Sigmoid colon (tissue), 7 donors: ENCODE measurements at places on chromosomes 16 and 17. TPM values are rescaled to one million over a fixed set of nuclear protein-coding genes. Genes with fewer than 3 reads are reported as not detected.

The MMP15 gene
- 6.1 TPM for total RNA-seq

The APRT gene
- 78.3 TPM for total RNA-seq

The KRT25 gene
- not detected for total RNA-seq

The COG7 gene
- total RNA-seq: 12.0 TPM

The CDH13 gene
- total RNA-seq: 13.6 TPM

The ACSM3 gene
- total RNA-seq: 22.7 TPM

The AANAT gene
- total RNA-seq: not detected

The MT1H gene
- total RNA-seq: not detected

- DNase-seq: no peak
Observed at GRCh38 chr16:11329071-11329491, 16.2 kb upstream of the RMI2 start.

- DNase-seq: no peak
Observed at GRCh38 chr17:64401941-64402340, 11.3 kb upstream of the PECAM1 start.

DNA sequence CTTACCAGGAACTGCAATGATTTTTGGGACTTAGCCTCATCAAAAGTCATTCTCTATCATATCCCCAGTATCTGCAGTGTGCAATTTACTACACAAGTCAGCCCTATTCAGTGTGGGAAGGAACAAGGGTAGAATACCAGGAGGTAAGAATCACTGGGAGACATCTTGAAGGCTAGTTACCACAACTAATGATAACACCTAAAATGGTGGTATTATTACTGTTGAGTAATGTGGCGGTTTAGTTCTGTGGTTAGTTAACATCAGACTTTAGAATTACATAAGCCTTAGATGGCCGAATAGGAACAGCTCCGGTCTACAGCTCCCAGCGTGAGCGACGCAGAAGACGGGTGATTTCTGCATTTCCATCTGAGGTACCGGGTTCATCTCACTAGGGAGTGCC lies 567.9 kb upstream of the CDH11 start:
- no peak for DNase-seq

- DNase-seq: no peak
Observed at GRCh38 chr16:14057878-14058382, 13.2 kb upstream of the MRTFB start.

DNA sequence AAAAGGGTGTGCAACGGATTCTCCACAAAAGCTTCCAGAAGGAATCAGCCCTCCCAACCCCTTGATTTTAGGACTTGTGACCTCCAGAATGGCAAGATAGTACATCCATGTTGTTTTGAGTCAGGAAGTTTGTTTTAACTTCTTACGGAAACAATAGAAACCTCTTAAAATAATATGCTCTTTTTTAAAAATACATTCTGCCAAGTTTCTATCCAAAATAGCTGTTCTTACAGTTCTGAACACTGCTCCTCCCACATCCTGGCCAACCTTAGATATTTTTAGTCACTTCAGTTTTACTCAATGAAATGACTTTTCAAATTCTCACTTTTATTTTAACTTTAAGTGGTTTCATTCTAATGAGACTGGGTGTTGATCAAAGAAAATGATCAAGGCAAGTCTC lies 156.4 kb downstream of the ZNF18 start:
- no peak for DNase-seq

DNA sequence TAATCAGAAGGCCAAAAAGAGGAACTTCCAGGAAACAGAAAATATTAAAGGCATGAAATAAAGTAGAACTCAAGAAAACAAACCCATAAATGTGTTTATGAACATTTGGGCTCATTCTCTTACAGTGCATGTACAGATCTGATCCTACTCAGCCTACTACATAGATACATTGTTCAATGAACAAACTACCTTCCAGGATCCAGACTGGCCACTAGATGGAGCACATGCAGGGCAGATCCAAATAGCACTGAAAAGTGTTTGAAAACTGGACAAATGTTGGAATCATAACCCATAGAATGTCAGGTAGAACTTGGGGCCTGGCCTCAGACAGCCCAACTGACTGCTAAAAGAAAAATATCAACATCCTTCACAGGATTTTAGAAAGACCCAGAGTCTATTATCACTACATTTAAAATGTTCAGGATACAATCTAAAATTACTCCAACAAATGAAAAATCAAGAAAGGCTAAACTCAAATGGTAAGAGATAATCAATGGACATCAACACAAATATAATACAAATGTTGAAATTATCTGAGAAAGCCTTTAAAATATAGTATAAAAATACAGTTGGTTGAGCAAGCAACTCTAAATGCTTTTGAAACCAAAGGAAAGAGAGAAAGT lies 122.4 kb upstream of the NUDT7 start:
- no peak for DNase-seq

DNA sequence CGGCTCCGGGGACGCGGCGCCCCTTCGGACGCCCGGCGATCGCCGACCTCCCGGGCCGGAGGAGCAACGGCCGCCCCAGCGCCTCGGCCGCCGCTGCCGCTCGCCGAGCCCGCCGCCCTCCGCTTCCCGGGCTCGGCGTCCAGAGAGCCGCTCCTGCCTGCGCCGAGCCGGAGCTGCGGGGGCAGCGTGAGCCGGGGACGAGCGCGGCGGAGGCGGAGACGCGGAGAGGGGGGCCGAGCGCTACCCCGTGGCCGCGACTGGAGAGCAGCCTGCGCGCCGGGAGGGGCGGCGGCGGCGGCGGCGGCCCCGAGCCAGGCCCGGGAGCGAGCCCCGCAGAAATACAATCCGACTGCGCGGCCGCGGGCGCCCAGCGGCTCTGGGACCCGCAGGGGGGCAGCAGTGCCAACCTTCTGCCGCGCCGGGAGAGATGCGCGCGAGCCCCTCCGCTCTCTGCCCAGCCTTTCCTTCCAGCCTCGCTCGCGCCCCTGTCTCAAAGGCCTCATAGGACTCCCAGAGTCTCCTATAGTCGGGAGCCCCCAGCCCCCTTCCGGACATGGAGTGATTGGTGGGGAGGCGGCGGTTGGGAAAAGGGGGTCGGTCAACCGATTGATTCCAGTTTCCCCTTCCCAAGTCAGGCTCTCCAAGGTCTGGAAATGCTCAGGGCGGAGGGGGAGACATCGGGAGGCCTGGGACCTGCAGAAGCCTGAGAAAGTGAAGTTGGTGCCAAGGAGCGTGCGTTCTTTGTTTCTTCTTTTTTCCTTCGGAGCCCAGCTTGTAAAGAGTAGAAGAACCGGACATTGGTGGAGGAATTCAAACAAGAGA lies 1.0 kb upstream of the SDK2 start:
- DNase-seq: no peak

DNA sequence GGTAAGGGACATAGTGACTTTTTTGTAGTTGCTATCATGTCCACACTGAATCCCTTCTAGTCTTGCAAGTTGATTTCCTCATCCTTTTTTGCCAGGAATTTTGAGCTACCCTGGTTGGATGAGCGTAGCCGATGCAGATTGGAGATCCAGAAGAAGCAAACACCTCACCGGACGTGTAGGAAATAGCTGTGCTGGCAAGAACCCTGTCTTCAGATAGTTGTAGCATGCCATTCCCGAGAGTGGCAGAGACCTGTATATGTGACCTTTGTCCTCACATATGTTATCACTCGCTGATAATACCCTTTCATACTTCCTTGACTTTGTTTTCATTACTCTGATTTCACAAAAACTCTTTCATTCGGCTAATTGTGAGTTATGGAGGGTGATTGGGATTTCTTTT lies 6.2 kb upstream of the CASC3 start:
- DNase-seq: no peak

GRCh38 chr16:53234836-53235235 lies 180.0 kb downstream of the CHD9 start:
- DNase-seq: no peak

DNA sequence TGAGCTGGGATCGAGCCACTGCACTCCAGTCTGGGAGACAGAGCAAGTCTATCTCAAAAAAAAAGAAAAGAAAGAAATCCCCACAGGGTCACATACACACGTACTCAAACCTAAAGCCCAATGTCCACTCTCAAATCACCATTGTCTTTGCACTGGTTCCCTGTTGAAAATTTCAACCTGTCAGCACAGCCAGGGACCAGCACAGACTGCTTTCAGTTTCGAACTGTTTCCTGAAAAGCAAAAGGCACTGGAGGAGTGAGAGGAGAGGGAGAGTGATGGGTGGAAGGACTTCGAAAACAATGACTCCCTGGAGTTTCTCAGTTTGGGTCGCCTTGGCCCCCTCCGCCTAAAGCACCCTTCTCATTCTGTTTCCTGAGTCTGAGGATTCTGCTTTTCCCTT lies 9.0 kb upstream of the CD300C start:
- DNase-seq: no peak

DNA sequence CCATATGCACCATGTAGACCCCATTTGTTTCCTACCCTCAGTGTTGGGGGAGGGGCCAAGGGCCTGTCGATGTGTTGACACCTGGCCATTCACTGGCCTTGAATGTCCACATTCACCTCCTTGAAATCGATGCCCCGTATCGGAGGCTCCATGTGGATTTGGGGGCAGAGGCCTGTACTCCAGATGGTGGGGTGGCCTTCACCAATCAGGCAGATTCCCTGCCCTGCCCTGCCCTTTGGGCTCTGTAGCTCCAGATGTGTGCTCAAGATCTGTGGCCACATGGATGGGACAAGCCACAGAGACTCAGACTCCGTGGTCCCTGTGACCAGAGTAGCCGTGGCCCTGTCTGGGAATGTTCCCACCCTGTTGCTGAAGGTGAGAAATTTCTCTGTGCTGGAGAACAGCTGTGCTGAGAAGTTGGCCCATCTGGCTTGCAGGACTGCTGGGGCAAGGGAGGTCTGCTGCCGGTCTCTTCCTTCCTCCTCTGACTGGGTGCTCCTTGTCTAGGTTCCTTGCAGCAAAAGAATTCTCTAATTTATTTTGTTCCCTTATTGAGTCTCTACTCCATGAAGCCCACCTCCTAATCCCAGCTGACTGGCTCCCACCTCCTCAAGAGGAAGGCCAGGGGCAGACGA lies 221.3 kb downstream of the SEC14L1 start:
- DNase-seq: peak; percentile 50

DNA sequence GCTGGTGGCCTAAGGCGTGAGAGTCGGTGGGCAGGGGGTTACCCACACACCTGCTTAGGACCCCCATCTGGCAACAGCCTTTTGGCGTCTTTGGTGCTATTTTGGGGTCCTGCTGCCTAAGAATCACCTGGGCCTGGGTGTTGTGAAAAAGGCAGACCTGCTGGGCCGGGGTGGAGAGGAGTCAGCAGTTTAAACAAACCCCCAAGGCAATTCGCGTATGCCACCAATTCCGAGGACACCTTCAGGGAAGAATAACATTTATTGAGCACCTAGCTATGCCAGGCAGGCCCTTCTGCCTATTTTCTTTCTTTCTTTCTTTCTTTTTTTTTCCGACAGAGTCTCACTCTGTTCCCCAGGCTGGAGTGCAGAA lies 53.9 kb upstream of the TOB1 start:
- no peak for DNase-seq

DNA sequence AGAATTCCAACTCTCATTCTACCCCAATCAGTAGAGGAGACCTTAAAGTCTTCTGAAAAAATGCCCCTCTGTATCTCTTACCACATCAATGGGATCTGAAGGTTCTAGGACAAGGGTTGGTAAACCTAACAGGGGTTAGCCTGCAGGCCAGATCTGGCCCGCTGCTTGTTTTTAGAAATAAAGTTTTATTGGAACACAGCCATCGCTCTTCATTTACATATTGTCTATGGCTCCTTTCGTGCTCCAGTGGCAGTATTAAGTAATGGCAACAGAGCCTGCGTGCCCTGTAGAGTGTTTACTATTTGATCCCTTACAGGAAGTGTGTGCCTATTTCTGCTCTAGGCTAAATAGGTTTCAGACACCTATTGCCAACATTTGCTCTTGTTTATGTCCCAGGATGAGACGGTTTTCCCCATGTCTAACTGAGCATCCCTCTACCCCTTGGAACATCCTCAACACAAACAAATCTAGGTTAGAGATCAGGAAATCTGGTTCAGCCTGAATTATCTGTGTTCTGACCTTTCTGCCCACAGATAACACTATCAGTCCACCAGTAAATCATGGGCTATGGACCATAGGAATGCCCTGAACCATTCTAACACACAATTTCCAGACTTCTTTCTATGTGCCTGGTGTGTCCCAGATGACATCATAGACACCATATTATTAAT lies 44.2 kb upstream of the ERCC4 start:
- no peak for DNase-seq

GRCh38 chr17:69710926-69711325 lies 296.4 kb downstream of the MAP2K6 start:
- DNase-seq: no peak

DNA sequence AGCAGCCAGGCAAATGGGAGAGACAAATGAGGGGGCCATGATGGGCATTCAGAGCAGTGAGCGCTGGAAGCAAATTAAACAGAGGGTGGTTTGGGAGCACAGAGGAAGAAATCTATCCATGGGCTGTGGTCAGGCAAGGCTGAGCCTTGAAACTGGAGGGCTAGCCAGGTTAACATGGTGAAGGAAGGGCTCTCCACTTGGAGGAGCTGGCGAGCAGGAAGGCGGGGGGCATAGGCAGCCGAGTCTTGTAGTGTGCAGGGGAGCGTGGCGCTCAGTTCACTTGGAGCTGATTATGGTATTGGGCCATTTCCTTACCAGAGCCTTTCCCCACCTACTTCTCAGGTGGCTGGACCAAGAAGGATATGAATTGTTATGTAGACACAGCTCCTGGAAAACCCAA lies 189.7 kb downstream of the SNX29 start:
- no peak for DNase-seq

DNA sequence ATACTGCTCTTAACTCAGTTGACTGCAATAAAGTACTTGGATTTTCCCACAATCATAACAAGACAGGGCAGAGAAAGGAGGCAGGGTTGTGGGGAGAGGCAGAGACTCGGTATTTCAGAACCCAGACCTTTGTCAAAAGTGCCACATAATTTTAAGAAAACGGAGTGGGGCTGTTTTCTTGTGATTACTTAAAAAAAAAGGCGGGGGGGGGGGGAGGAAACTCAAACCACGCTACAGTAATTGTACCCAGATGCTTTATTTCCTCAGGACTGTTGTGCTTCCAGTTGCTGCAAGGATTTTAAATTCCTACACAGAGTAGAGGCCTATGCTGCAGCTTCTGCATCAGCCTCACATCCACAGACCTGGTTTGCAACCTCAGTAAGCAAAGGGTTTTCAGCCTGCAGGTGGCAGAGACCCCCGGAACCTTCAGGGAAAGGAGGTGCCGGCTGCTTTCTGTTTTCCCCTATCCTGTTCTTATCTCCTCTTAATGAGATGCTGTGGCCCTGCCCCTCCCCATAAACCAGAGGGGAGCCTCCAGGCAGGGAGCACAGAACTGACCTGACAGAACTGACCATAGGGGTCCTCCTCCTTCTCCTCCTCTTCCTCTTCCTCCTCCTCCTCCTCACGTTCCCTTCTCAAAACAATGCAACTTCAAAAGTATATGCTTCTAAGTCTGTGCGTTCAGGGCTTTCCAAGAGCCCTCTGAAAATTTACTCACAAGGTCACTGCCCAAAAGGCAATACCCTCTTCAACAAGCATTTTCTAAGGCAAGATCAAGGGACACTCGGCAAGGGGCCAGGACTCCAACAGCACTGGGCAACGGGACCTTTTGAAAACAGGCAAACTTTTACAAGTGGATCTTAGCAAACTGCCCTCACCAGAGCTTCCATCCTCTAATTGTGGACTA lies 7.5 kb downstream of the AXIN2 start:
- DNase-seq: no peak

GRCh38 chr16:72983728-72984350 lies 64.1 kb downstream of the ZFHX3 start:
- peak; percentile 57 for DNase-seq

GRCh38 chr16:67613808-67614207 lies 31.1 kb upstream of the CARMIL2 start:
- peak; percentile 22 for DNase-seq
